ENCODE measurements at places on chromosomes 3 and 15. TPM values are rescaled to one million over a fixed set of nuclear protein-coding genes. Genes with fewer than 3 reads are reported as not detected.

- H3K4me1 ChIP-seq, result no peaks in the 10 kb centered on the region
- H3K27ac ChIP-seq, result no peak overlapping the region
- no peaks in the 10 kb centered on the region for H3K27me3 ChIP-seq
- DNase-seq, result no peak
- H3K36me3 ChIP-seq, result no peaks in the 10 kb centered on the region
Observed at GRCh38 chr3:52184690-52185089, 13.3 kb upstream of the ALAS1 start.

GRCh38 chr3:13564751-13565560 is 16.0 kb downstream of the FBLN2 start:
- no peaks in the 10 kb centered on the region for H3K36me3 ChIP-seq
- no peaks in the 10 kb centered on the region for H3K4me1 ChIP-seq
- no peak overlapping the region for H3K4me3 ChIP-seq
- no peak overlapping the region for H3K27ac ChIP-seq
- no peaks in the 10 kb centered on the region for H3K27me3 ChIP-seq

DNA sequence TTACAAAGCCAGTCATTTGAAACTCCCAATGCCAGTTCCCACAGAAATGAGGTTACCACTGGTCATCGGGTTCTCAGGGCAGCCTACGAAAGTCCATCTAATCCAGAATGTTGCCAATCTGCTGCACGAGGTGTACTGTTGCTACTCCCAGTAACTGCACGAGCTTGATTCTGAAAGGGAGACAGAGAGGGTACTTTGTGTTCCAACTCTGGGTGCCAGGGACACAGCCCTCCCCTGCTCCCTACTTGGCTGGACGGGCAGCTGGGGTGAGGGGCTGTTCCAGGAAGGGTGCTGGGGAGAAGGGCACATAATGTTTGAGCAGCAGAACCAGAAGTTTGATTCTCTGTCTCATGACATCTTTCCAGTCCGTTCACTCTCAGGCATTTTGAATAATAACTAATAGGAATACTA is 27.1 kb upstream of the OSBPL11 start:
- H3K27me3 ChIP-seq, result no peaks in the 10 kb centered on the region
- no peak overlapping the region for H3K4me3 ChIP-seq
- no peak overlapping the region for H3K27ac ChIP-seq
- H3K4me1 ChIP-seq, result no peaks in the 10 kb centered on the region
- H3K36me3 ChIP-seq, result no peaks in the 10 kb centered on the region
- DNase-seq, result no peak

Gene IL5RA
- not detected for total RNA-seq

Gene TRIM42
- total RNA-seq, result not detected

DNA sequence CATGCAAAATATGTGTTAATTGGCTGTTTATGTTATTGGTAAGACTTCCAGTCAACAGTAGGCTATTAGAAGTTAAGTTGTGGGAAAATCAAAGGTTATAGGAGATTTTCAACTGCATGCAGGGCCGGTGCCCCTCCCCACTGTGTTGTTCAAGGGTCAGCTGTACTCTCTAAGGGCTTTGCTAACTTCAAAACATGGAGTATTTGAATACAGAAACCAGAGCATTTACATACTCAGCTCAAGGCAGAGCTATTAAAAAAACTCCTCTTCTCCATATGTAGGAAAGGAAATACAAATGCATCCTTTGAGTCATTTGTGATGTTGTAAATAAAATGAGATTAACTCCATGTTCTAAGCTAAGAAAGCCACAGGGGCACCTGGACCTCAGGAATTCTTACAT is 16.8 kb downstream of the IL17RB start:
- peaks cover 5% of the 10 kb centered on the region for H3K36me3 ChIP-seq
- no peak overlapping the region for H3K27ac ChIP-seq
- no peaks in the 10 kb centered on the region for H3K27me3 ChIP-seq
- no peaks in the 10 kb centered on the region for H3K4me1 ChIP-seq
- H3K4me3 ChIP-seq, result no peak overlapping the region

DNA sequence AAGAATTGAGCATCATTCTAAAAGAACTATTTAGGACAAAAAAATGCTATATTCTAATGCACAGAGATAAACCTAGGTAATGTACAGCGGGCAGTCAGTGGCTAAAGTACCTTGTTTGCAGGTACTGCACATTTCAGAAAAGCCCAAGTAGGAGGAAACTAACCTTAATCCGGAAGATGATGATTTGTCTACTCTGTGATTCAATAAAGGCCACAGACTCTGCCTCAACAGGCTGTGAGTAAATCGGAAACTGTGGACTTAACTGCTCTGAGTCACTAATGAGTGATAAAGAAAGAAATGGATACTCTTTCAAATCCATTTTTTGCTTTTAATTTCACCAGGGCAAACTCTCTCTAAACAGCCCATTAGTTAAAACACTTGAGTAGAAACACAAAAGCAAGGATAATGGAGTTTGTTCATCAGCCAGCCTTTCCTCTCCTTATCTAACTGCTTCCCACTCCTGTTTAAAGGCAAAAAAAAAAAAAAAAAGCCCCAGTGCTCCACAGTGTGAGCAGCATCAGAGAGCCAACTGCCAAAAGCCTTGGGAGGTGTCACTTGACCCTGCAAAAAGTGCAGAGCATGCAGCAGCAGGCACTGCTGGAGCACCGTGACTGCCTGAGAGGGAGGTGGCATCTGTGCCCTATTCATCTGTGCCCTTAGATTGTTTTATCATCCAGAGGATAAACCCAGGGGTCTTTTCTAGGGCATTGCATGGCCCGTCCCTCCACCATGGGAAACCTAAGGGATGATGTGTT is 187.7 kb downstream of the SATB1 start:
- H3K4me1 ChIP-seq, result peaks cover 46% of the 10 kb centered on the region
- no peaks in the 10 kb centered on the region for H3K27me3 ChIP-seq
- no peak for DNase-seq
- no peak overlapping the region for H3K4me3 ChIP-seq
- no peak overlapping the region for H3K27ac ChIP-seq

Gene HDGFL3
- 67.1 TPM for total RNA-seq

Gene PODXL2
- total RNA-seq, result 57.6 TPM

- no peaks in the 10 kb centered on the region for H3K4me1 ChIP-seq
- H3K36me3 ChIP-seq, result no peaks in the 10 kb centered on the region
- no peak for DNase-seq
- no peaks in the 10 kb centered on the region for H3K27me3 ChIP-seq
Observed at GRCh38 chr3:94070341-94070911, 7.6 kb downstream of the NSUN3 start.

GRCh38 chr3:58497097-58497496 is 5.2 kb downstream of the KCTD6 start:
- no peaks in the 10 kb centered on the region for H3K27me3 ChIP-seq
- peak; percentile 81 for DNase-seq
- peaks cover 49% of the 10 kb centered on the region for H3K4me1 ChIP-seq
- no peaks in the 10 kb centered on the region for H3K36me3 ChIP-seq
- peak overlapping the region; percentile 82 for H3K27ac ChIP-seq
- peak overlapping the region; percentile 31 for H3K4me3 ChIP-seq

DNA sequence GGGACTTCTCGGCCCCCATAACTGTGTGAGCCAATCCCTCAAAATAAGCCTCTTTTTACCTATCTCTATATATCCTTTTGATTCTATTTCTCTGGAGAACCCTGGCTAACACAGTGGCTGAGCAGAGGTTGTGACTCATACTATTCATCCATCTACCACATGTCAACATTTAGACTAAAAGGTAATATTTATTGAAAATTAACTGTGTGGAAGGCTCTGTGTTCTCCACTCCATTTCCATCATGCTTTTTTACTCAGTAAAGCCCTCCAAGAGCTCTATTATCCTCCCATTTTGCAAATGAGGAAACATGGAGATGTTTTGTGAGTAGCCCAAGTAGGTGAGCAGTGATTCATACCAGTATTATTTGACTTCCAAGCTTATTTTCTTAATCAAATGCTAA is 217.9 kb upstream of the DCBLD2 start:
- no peaks in the 10 kb centered on the region for H3K27me3 ChIP-seq
- no peaks in the 10 kb centered on the region for H3K4me1 ChIP-seq
- DNase-seq, result no peak
- no peak overlapping the region for H3K27ac ChIP-seq
- no peak overlapping the region for H3K4me3 ChIP-seq

- H3K4me3 ChIP-seq, result no peak overlapping the region
- no peak for DNase-seq
- no peaks in the 10 kb centered on the region for H3K27me3 ChIP-seq
- H3K36me3 ChIP-seq, result no peaks in the 10 kb centered on the region
- no peak overlapping the region for H3K27ac ChIP-seq
Observed at GRCh38 chr3:139101396-139101795, 56.7 kb upstream of the PRR23C start.

Gene CDHR4
- not detected for total RNA-seq

- DNase-seq, result no peak
- H3K27ac ChIP-seq, result no peak overlapping the region
- H3K36me3 ChIP-seq, result no peaks in the 10 kb centered on the region
- H3K4me3 ChIP-seq, result no peak overlapping the region
Observed at GRCh38 chr3:127053979-127054378, 71.1 kb downstream of the PLXNA1 start.

Gene PIGX
- 14.5 TPM for total RNA-seq

Gene SLC2A2
- total RNA-seq, result not detected

Gene MDFIC2
- total RNA-seq, result not detected

- H3K27ac ChIP-seq, result no peak overlapping the region
- H3K4me3 ChIP-seq, result no peak overlapping the region
- no peaks in the 10 kb centered on the region for H3K36me3 ChIP-seq
- DNase-seq, result no peak
- peaks cover 6% of the 10 kb centered on the region for H3K4me1 ChIP-seq
Observed at GRCh38 chr3:36903119-36903882, 41.6 kb downstream of the TRANK1 start.

DNA sequence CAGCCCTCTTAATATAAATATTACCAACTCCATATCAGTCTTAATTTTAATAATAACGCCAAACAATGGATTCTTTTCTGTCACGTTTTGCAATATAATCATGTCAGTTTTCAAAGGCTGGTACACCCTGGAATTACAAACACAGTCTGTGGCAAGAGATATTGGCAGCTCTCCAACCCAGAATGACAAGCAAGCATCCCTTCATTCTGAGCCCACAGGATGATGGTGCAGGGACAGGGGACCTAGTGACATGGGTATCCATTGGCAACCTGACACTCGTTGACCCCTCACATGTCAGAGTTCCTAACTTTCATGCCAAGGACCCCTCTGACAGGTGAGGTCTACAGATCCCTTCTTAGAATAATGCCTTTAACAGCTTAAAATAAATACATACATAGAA is 154.5 kb upstream of the TSC22D2 start:
- no peaks in the 10 kb centered on the region for H3K27me3 ChIP-seq
- H3K27ac ChIP-seq, result no peak overlapping the region
- no peak overlapping the region for H3K4me3 ChIP-seq
- H3K36me3 ChIP-seq, result no peaks in the 10 kb centered on the region
- H3K4me1 ChIP-seq, result peaks cover 7% of the 10 kb centered on the region
- no peak for DNase-seq

Gene ACTC1
- 26.2 TPM for total RNA-seq

DNA sequence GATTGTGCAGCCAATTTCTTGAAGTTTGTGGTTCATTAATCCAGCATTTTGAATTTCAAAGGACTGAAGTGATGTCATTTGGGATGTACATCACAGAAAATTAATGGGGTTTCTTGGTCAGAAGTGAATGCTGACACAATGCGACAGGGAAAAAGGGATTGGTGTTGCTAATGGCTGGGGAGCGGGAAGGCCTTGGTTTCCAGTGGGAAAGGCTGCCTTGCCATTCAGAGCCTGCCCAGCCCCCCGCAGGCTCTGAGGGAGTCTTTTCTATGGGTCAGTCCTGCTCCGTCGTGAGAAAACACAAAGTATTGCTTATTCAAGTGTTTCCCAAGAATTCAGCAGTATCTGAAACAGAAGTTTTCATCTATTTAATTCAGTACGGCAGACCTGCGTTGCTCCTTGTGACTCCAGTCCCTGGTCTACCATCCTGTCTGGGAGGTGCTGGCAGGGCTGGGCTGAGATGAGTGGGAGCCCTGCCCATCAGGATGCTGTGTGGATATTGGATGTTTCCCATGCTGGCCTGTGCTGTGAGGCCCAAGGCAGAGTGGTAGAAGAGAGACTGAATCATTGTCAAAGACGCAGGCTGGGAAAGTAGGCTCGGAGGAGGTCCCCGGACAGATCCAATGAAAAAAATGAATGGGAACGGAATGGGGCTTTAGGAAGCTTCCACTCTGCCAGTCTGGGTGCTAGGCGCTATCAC is 111.2 kb upstream of the KLHL25 start:
- no peaks in the 10 kb centered on the region for H3K36me3 ChIP-seq
- peak; percentile 5 for DNase-seq
- H3K4me3 ChIP-seq, result no peak overlapping the region
- no peaks in the 10 kb centered on the region for H3K27me3 ChIP-seq

GRCh38 chr3:65351753-65352152 is 664.0 kb upstream of the ADAMTS9 start:
- DNase-seq, result no peak
- H3K4me3 ChIP-seq, result no peak overlapping the region
- H3K4me1 ChIP-seq, result peaks cover 7% of the 10 kb centered on the region
- no peaks in the 10 kb centered on the region for H3K36me3 ChIP-seq
- no peak overlapping the region for H3K27ac ChIP-seq
- H3K27me3 ChIP-seq, result no peaks in the 10 kb centered on the region

All from GM23338 (cell line).